Hepatocyte (in vitro differentiated cells): ENCODE measurements at places on chromosomes 3 and 15. TPM values are rescaled to one million over a fixed set of nuclear protein-coding genes. Genes with fewer than 3 reads are reported as not detected.

DNA sequence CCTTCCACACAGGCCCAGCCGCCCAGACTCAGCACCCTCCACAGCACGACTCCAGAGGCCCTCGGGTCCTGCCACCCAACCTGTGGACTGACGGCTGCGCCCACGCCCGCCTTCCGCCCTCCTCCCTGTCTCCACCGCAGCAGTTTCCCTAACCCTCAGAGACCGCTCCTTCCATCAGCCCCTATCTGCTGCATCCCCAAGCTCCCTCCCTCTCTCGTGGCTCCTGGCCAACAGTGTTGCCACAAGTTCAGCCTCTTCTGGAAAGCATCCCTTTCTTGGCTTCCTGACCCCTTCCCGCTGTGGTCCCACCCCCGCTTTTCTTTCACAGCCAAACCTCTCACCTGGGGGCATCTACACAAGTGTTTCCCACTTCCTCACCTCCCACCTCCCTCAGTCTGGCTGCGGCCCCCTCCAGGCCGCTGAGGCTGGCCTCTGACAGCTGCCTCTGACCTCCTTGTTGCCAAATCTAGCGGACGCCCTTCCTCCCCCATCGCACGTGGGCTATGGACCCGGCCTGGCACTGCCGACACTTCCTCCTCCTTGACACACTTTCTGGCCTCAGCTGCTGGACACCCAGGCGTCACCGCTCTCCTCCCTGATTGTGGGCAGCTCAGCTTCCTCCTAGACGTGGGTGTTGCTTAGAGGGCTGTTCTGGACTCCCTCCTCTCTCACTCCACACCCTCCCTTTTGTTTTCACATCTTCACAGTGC is 168.8 kb upstream of the TLE3 start:
- no peak for DNase-seq

DNA sequence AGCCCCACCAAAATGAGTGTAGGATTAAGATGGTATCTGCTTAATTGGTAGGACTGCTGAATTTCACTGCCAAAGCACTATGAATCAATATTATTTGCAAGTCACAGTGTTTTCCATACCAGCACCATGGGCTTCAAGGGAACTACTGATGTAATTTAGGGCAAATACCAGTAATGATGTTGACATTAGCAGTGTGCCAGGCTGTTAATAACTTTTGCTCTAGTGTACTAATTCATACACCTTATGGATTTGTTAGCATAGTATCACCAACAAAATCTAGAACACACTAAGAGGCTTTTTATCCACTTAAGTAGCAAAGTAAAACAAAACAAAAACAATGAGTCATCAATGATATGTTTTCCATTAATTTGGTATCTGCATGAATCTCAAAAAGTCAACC is 888.2 kb downstream of the CADM2 start:
- DNase-seq: no peak

DNA sequence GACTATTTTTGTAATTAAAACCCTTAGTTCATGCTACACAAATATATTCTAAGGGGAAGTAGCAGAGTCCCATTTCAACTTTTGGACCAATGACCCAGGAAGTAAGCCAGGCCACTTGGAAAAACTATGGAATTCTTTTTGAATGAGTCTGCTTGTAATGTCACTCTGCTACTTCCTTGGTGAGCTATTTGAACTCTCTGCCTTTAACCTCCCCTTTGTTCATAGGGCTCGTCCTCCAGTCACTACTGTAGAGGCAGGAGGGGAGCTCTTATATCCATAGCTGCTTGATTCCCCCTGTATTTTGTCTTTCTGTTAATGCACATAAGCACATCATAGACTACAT is 119.6 kb downstream of the UACA start:
- DNase-seq: no peak

DNA sequence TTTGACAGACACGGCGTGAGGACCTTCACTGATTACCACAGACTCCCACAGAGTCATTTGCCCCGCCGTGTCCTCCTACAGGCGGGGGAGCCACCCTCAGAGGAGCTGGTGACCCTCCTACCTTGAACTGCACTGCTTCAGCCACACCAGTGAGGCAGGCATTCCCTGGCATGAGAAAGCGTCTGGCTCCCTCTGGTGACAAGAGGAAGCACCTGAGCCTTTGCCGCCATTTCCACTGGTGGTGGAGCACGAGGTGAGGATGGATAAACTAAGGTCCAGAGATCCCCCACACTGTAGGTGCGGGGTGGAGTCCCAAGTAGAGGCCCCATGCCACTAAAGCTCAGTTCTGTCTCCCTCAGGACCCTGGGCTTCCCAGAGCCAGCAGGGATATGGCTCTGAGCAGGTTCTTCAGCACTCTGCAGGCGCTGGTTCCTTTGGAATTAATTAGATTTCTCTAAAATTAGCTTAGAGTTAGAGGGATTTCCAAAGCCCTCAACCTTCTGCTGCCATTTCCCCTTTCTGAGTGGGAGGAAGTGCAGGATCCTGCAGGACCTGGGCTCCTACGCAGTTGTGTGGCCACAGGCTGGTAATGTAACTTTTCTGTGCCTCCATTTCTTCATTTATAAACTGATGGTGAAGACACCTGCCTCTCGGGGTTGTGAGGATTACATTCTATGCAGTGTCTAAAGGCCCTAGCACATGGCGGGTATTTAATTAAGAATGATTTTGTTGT is 224.0 kb downstream of the SLCO3A1 start:
- peak; percentile 85 for DNase-seq

DNA sequence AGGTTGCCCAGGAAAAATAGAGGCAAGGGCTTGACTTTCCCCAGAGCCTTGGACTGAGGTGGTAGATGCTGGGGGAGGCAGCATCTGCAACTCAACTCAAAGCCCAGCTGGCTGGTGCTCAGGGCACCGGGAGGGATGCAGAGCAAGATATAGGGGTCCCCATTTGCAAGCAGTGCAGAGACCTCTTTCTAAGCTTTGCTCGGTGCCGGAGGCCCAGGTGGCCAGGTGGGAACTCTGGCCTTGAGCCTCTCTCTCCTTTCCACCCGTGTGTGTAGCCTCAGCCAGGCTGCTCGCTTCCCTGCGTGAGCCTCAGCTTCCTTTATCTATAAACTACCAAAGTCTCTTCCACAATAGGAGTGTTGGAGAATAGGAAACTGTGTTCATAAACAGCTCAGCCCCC is 36.5 kb downstream of the SLC6A6 start:
- DNase-seq: no peak

DNA sequence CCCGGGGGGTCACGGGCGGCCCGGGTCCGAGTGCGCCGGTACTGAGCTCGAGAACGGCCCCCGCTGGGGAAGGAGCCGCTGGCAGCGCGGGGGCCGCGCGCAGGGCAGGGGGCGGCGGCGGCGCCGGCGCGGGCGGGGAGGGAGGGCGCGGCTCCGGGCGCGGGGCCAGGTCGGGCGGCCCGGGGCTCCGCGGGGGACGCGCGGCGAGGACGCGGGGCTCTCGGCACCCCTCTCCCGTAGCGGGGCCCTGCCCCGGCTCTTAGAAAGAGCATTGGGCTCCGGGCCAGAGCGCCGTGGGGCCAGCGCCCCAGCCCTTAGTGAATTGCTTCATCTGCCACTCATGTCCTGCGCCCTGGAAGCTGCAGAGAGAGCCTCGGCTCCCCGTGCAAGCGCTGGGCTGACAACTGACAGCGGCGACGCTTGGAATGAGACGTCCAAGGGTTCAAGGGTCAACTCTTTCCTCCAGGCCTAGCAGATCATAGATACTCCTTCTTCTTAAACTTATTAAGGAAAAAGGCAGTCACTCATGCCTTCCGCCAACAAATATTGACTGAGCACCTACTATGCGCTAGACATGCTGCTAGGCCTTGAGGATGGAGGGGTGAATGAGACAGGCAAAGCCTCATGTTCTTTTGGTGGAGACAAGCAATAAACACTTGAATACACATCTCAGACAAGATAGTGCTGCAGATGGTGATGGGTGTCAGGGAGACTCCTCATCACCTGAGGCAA is 140.8 kb downstream of the SMAD6 start:
- DNase-seq: peak; percentile 89

- no peak for DNase-seq
Measured at GRCh38 chr15:88741671-88742070, 61.6 kb upstream of the ACAN start.

DNA sequence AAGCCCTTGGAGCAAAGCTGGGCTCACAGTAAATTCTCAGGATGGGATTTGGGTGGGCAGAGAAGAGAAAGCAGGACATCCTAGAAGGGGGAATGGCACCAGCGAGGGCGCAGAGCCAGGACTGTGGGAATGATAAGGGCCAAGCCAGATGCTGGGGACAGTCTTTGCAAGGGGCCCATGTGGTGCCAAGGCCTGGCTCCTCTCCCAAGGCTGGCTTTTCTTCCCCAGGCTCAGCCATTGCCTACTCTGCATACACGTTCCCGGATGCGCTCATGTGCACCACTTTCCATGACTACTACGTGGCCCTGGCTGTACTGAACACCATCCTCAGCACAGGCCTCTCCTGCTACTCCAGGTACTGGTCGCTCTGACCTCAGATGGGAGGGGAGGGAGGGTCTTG is 24.7 kb upstream of the KIF23 start:
- no peak for DNase-seq

DNA sequence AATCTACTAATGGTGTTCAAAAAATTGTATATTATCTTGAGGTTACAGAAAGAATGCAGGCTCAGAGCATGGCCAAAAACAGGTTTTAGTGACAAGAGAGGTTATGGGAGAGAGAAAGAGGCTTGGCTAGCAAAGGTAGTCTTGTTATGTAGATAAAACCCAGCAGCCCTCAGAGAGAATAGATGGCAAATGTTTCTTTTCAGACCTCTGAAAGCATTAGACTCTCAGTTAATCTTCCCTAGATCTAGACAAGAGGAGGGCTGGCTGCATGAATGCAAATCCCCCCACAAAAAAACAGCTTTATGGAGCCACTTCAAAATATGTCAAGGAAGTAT is 62.2 kb downstream of the OSTN start:
- DNase-seq: no peak

PTH1R gene
- 29.4 and 31.0 TPM in 2 replicates for polyA plus RNA-seq

MINAR1 gene
- polyA plus RNA-seq: 0.10 and 0.74 TPM in 2 replicates
